Activated T-helper 1 cell treated with anti-CD3 and anti-CD28 coated beads, Interleukin-2, amount 50 U/mL, for 16 hours (primary cell): ENCODE measurements at places on chromosomes 1 and 21.

DNA sequence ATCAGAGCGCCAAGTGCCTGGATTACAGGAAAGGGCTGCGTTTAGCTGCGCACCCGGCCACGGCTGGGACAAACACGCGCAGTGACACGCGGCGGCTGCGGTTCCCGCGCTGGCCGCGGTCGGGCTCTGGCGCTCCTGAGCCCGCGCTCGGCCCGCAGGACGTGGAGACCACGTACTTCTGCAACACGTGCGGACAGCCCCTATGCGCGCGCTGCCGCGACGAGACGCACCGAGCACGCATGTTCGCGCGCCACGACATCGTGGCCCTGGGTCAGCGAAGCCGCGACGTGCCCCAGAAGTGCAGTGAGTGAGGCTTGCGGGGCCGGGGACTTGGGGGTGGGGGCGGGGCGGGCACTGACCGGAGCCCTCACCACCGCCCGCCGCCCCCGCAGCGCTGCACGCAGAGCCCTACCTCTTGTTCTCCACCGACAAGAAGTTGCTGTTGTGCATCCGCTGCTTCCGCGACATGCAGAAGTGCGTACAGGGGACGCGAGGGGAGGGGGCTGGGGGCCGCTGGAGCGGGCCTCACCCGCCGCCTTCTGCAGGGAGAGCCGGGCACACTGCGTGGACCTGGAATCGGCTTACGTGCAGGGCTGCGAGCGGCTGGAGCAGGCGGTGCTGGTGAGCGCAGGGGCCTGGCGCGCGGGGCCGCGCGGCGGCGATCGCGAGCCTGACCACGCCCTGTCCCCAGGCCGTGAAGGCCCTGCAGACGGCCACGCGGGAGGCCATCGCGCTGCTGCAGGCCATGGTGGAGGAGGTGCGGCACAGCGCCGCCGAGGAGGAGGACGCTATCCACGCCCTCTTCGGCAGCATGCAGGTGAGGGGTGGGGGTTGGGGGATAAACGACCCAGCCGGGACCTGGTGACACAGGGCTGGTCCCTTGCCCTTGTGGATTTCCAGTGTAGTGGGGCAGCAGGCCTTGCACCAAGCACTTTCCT, 3.1 kb downstream of the RNF207 start:
- DNase-seq: no peak

DNA sequence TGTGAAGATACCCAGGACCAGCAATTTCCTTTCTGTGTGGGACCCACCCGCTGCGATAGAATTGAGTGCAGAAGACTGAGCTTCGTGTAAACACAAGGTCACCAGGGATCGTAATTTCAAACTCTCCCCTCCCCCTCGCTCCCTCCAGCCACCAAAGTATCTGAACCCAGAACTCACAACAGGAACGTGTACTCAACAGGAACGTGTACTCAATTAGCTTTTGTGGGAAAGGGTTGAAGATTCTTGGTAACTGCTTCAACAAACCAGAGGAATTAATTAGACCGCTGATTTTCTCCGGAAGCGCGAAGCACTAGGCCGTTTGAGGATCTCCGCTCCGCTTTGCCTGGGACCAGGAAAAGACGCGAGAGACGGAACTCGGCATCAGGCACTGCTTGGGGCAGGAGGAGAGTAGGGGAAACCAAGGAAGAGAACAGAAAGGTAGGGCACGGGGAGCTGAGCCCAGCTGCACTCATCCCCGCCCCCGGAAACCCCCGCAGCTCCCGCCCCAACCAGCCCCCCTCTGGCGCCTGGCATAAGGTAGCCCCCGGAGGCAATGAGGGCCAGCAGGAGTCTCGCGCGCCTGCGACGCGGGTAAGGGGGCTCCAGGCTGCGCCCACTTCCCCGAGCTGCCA, 453 bp downstream of the DRAM2 start:
- DNase-seq: no peak

GRCh38 chr1:202007805-202008489, 2.4 kb upstream of the ELF3 start:
- DNase-seq: no peak

- DNase-seq: no peak
These were observed 25.1 kb upstream of the PLXNA2 start for GRCh38 chr1:208269338-208269666.

GRCh38 chr1:64928325-64928724, 38.0 kb downstream of the JAK1 start:
- DNase-seq: no peak

- no peak for DNase-seq
These were observed 911 bp downstream of the GNB1 start for GRCh38 chr1:1889847-1890505.

DNA sequence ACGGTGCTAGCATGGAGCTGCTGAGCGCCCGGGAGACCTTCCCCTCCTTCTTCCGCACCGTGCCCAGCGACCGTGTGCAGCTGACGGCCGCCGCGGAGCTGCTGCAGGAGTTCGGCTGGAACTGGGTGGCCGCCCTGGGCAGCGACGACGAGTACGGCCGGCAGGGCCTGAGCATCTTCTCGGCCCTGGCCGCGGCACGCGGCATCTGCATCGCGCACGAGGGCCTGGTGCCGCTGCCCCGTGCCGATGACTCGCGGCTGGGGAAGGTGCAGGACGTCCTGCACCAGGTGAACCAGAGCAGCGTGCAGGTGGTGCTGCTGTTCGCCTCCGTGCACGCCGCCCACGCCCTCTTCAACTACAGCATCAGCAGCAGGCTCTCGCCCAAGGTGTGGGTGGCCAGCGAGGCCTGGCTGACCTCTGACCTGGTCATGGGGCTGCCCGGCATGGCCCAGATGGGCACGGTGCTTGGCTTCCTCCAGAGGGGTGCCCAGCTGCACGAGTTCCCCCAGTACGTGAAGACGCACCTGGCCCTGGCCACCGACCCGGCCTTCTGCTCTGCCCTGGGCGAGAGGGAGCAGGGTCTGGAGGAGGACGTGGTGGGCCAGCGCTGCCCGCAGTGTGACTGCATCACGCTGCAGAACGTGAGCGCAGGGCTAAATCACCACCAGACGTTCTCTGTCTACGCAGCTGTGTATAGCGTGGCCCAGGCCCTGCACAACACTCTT, 1.1 kb downstream of the TAS1R3 start:
- DNase-seq: no peak

GRCh38 chr1:212613440-212614335, 5.1 kb downstream of the ATF3 start:
- DNase-seq: no peak

GRCh38 chr1:74579425-74579824, 67.0 kb upstream of the LRRC53 start:
- DNase-seq: no peak

GRCh38 chr1:212233321-212233720, 51.9 kb upstream of the PPP2R5A start:
- no peak for DNase-seq

DNA sequence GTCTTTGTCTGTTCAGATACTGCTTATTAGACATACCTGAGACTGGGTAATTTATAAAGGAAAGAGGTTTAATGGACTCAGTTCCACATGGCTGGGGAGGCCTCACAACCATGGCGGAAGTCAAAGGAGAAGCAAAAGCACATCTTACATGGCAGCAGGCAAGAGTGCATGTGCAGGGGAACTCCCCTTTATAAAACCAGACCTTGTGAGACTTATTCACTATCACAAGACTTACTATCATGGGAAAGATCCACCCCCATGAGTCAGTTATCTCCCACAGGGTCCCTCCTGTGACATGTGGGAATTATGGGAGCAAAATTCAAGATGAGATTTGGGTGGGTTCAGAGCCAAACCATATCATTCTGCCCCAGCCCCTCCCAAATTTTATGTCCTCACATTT, 7.1 kb upstream of the PSMA5 start:
- no peak for DNase-seq

DNA sequence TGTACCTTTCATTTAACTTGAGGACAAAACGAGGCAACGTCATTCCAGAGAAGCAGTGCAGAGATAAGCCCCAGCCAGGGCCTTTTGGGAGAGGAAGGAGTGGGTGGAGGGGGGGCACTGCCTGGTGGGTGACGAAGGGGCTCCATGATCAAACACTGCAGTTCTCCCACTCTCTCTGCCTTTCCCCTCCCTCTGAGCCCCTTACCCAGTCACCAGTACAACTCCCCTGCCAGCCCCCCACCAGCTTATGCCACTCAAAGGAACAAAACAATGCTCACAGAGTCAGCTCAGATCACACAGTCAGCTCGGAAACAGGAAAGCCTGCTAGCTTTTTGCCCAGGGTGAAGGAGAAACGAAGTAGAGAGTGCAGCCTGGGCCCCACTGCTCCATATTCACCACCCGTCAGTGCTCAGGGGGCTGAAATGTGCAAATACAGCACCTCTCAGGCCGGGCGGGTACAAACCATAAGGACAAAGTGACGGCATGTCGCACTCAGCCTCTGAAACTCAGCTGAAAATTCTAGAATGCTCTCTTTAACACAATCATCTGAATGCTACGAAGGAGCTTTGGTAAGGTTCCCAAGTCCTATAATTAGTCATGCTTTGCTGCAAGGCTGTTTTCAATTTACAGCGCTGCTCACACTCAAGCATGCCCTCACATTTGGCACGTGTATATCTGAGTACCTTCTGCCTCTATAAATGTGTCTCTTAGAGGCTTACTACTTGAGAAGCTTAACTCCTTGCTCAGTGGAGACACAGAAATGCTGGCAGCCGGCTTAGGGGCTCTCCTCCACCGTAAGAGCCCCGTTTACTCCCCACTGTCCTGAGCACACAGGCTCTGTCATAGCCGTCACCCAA, 65.8 kb upstream of the RAB4A start:
- DNase-seq: no peak

DNA sequence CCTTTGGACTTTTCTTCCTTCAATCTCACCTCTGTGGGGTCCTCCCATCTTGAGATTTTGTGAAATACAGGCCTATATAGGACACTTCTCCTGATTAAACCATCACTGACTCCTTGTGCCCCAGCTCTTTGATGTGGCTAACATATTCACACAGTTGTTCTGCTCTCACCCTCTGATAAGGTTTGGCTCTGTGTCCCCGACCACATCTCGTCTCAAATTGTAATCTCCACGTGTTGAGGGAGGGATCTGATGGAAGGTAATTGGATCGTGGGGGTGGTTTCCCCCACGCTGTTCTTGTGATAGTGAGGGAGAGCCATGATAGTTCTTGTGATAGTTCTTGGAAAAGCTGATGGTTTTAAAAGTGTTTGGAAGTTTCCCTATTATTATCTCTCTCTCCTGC, 19.7 kb downstream of the LRRC7 start:
- DNase-seq: no peak

DNA sequence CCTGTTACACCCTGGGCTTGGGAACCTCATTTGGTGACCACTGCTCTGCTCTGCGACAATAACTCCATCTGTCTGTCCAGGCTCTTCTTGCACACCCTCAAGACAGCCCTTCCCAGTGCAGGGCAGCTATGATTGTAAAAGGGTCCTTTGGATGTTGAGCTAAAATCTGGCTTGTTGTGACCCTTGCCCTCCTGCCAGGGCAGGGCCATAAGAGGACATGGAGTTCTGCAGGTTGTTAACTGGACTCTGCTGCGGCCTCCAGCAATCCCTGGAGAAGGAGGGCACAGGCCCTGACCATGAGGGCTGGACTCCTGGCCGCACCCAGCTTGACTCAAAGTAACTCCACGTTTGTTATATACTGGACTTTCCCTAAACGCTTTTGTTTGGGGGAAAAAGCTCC, 41.2 kb downstream of the DHCR24 start:
- no peak for DNase-seq

DNA sequence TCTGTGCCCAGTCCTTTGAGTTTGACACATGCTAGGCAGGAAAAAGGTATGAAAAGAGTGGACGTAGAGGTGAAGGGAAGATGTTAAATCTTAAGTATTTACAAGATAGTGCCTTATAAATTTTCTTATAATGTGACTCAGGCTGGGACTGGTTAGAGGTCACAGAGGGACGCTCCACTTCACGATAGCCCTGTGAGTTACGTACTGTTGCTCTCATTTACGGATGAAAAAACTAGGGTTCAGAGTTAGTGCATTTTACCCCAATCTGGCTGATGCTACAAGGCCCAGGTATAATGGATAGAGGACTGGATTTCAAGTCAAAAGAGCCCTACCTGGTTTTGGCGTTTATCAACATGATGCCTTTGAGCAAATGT, 1.4 kb upstream of the TUT4 start:
- DNase-seq: no peak

GRCh38 chr1:76259270-76259669, 184.7 kb downstream of the ST6GALNAC3 start:
- DNase-seq: no peak

DNA sequence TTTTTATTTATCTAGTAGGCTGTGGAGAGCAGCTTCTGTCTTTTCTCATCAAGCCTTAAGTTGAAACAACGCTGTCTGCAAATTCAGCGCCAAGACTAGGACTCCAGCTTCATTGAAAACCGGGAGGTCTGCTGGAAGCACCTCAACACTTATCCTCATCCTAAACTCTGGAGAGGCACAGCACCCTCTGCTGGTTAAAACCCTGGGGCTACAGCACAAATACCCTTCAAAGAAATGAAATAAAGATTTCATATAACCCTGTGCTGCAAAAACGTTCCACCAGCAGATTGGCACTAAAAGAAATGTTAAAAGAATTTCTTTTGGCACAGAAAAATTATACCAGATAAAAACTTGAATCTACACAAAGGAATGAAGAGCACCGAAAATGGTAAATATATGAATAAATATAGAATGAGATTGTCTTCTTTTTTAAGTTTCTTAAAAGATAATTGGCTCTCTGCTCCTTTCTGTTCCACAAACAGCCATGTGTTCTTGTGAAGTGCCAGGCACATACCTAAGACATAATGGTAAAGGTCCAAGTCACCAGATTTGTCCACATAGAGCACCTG, 227.7 kb upstream of the SAMSN1 start:
- DNase-seq: peak; percentile 26

DNA sequence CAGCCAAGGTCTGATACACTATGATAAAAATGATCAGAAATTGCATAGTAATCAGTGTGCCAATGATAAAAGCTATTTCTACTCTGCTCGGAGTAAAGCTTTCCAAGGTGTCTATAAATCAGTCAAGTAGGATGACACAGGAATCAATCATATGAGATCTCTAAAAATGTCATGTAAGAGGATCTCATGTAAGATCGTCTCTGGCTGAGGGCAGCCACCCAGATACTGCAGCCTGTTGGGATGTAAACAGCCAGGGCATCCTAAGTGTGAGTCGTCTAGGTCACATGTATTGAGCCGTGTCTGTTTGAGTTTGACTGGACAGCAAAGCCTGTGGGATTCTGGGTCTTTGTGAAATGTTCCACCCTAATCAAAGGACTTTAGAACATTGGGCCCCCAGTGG, 2.8 kb upstream of the TEX35 start:
- DNase-seq: no peak

DNA sequence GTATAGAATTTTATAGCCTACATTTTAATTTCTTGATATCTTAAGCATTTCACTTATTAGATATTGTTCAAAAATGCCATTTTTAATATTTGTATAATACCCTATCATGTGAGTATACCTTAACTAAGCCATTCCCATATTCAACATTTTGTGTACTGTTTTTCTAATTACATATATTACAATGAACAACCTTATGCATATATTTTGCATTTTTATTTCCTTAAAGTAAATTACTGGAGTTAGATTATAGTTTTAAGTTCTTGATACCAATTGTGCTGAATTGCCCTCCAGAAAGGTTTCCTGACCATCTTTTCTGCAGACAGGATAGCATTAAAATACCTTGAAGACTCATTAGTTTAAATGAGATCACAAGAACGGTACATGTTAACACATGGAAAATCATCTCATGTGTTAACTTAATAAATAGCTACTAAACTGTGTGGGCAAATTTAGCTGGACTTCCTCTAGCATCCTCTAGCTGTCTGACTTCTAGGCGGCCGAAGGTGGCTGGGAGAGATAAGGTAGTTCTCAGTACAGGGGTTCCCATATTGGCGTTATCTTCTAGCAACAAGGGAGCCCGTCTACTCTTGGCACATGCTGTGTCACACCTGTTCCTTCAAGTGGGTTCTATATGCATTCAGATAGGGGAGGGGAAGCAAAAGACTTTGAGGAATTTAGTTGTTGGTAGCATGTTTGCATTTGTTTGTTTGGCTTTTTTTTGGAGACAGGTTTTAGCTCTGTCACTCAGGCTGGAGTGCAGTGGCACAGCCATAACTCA, 8.9 kb downstream of the DCLRE1B start:
- DNase-seq: no peak
